Mucosa of gallbladder (tissue), 1 donor: ENCODE measurements at places on chromosomes 16 and 17.

DNA sequence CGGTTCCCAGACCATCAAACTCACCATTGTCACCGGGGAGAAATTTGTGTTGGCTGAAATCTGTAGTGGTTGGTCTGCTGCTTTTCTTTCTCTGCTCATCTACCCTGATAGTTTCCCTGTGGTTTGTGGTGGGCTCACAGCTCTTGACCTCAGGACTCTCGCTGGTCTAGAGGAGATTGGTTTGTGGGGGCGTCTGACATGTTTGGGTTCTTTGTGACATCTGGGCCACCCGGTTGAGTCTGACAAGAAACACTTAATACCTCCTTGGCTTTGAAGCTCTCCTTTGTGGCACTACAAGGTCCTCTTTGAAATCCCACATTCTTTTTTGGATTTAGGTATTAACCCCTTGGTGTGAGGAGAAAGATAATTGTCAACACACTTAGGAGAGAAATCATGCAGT lies 662.0 kb downstream of the WWOX start:
- no peak for DNase-seq

DNA sequence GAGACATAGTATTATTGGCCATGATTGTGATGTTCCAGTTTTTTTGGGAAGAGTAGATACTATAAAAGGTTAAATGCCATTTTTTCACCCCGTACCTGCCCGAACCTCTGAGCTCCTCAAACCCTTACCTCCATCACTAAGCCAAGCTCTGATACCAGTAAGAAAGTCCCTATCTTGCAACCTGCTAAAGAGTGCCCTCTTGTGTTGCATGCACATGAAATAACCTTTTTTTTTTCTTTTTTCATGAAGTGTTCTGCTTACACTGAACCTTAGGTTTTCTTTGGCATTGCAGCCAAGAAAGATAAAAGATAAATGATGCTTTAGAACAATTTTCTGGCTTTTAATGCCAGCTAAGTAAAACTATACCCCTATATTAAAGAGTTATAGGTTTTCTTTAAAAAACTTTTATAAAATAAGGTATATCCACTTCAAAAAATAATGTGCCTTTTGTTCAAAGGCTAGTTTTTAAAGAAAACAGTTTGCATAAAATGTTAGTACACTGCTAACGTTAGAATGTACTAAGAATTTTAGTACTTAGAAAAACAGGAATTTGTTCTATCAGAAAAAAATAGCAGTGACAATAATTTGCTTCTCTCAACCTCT lies 295.3 kb upstream of the PMFBP1 start:
- no peak for DNase-seq

DNA sequence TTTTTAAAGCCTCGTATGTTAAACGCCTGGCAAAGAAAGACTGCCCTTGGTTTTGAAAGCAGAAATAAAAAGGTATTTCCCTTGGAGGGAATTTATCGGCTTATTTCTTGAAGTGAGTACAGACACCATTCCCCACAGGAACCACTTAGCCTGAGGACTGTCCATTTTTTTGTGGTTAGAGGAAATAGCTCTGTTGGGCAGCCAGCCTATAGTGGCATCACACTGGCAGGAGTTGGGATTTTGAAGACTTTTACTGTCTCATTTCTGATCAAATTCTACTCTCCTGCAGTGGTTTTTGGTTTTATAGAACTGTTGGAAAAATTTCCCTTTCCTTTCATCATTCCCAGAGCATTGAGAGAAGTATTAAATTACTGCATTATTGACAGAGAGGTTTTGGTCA lies 34.1 kb upstream of the CDC6 start:
- no peak for DNase-seq

DNA sequence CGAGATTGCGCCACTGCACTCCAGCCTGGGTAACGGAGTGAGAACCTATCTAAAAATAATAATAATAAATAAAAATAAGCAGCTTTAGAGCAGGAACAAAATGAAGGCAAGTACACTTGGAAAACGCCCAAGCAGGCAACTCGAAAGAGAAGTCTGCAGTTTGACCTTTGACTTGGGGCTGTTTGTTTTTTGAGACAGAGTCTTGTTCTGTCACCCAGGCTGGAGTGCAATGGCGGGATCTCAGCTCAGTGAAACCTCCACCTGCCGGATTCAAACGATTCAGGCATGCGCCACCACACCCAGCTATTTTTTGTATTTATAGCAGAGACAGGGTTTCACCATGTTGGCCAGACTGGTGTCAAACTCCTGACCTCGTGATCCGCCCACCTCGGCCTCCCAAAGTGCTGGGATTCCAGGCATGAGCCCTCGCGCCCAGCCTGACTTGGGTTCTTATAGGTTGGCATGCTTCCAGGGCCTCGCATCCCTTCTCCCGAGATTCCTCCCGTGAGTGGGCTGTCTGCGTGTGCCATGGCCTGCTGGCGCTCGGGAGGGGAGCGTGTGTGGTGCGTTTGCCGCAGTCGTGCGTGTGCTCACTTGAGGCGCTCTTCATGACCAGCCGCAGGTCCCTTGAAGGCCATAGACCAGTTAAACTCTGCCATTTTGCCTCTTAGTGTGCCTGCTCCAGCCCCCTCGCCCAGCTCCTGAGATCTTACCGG lies 18.4 kb upstream of the UBE2I start:
- no peak for DNase-seq

DNA sequence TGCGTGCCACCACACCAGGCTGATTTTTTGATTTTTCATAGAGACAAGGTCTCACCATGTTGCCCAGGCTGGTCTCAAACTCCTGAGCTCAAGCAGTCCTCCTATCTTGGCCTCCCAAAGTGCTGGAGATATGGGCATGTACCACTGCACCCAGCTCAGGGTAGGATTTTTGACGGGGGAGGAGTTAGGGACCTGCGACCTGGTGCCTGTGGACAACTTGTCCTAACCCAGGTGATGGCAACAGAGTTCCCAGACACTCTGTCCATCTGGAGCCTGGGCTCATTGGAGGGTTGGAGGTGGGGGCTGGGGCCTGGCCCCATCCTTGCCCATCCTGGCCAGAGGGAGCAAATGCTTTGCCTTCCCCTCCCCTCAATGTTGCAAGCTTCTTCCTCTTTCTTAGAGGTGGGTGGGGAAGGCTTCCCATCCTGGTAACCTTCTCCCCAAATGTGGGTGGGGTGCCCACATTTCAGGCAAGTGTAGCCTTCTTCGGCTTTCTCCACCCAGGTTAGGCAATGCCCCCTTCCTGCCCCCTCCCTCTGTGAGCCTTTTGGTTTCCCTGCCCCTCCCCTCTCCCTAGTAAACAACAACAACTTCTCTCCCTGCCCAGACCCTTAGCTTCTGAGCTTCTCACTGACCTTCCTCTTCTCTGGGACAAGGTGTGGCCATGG lies 24.9 kb downstream of the RARA start:
- DNase-seq = no peak
